ENCODE measurements at places on chromosomes 5 and 9. TPM values are rescaled to one million over a fixed set of nuclear protein-coding genes. Genes with fewer than 3 reads are reported as not detected.

- DNase-seq, result no peak
These were observed 118.7 kb downstream of the ZNF462 start for GRCh38 chr9:106981396-106982287.

GRCh38 chr5:144406442-144406841 lies 235.8 kb downstream of the KCTD16 start:
- no peak for DNase-seq

DNA sequence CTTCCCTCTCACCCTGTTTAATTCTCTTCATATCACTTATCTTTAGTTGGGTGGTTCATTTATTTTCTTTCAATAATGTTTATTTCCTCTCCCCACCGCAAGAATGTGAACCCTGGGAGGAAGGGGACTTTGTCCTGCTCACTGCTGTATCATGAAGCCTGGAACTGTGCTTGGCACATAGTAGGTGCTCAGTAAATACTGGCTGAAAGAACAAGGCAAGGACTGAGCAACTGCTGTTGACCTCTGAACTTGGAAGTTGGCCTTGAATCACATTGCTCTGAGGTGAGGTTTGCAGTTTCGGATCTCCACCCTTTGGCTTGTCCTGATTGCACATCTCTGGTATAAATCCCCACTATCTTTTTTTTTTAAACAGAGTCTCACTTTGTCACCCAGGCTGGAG lies 22.0 kb upstream of the PTGS1 start:
- no peak for DNase-seq

- no peak for DNase-seq
These were observed 411 bp upstream of the GABRG2 start for GRCh38 chr5:162067162-162067561.

The MYOZ3 gene
- 0.53 TPM for total RNA-seq

The DEPDC1B gene
- total RNA-seq, result 33.4 TPM

The F2RL1 gene
- total RNA-seq, result 77.5 TPM
